Muscle of arm (tissue), 14 donors: ENCODE measurements at places on chromosomes 1 and 21. TPM values are rescaled to one million over a fixed set of nuclear protein-coding genes. Genes with fewer than 3 reads are reported as not detected.

HIVEP3 gene
- 2.7 TPM for polyA plus RNA-seq

CD2 gene
- polyA plus RNA-seq, result 0.32 TPM

S100B gene
- 22.1 TPM for polyA plus RNA-seq

OR14K1 gene
- polyA plus RNA-seq, result not detected

SH3D21 gene
- 3.5 TPM for polyA plus RNA-seq

OLFM3 gene
- 0.47 TPM for polyA plus RNA-seq

GBP1 gene
- 42.2 TPM for polyA plus RNA-seq

GPX7 gene
- polyA plus RNA-seq, result 130 TPM

CFAP57 gene
- polyA plus RNA-seq, result 0.31 TPM

GCSAML gene
- polyA plus RNA-seq, result 0.06 TPM

ADAM30 gene
- polyA plus RNA-seq, result not detected

- DNase-seq, result no peak
These were observed 13.7 kb upstream of the GORAB start for GRCh38 chr1:170518185-170518834.

DNA sequence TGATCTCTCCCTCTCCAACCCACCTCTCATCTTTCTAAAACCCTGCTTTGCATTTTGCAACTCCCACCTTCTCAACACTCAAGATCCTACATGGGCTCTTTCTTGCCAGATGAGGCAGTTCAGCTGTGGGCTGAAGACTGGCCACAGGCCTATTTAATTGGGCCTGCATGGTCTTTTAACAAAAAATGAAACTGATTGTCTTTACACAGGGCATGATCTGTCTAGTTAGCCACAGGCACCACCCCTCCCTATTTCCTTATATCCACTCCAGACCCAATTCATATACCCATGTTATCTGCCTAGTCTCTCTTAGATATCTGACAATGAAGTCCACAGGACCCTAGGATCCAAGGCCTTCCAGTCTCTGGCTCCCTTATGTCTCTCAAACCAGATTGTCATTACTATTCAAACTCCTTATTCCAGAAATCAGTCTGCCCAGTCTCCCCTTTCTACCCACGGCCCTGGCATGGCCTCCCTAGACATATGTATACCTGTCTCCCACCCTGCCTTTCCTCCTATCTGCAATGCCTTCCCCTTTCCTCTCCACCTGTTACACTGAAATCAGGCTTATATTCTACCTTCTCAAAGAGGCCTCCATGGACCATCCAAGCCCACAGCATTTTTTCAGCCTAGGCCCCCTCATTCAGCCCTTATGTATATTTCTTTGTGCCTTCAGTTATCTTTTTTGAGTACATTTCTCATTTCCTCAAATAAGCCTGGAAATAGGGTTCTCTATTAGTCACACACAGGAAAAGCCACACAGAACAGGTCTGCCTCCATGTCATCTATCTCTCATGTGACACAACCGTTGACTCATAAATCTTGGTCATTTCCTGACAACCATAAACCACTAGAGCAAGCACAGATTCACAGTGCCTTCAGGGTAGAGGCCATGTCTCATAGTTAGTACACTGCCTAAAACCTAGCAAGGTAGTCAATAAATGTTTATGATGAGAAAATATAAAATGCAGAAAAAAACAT lies 39.0 kb downstream of the LPAR3 start:
- DNase-seq, result no peak

GRCh38 chr1:240189386-240189989 lies 97.8 kb downstream of the FMN2 start:
- DNase-seq, result peak; percentile 33

DNA sequence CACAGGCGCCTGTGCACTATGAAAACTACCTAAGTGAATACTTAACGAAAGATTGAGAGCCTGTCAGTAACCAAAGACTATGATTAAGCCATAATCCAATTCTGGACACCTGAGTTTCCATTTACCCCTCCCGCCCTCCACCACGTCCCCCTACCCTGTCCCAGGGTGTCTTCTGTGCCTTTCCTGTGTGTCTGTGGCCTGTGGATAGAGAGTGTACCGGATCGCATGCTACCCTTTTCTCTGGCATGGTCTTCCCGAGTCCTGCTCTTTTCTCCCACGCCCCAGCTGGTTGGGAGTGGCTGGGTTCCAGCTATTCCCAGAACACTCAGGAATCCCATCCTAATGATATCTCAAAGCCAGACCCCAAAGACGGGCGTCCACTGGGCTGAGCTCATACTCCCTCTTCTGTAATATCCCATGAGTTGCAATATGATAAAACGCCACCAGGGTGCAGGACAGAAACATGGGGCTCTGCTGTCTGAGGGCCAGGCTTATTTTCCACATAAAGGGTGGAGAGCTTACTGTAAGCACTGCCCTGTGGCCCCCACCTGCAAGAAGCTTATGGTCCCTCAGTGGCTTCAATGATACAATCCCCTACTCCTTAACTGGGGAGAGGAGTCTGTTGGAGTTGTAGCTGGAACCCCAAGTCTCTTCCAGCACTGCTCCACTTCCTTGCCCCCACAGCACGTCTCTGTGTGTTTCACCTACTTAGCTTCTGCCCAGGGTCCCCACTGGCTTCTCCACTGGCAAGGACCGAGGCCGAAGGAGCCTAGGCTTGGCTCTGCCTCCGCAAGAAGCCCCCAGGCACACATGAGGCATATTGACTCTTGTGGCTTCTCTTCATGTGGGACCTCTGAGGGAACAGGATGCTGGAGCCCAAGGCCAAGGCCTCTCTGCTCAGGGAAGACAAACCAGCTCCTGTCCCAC lies 17.6 kb upstream of the ALX3 start:
- no peak for DNase-seq

DNA sequence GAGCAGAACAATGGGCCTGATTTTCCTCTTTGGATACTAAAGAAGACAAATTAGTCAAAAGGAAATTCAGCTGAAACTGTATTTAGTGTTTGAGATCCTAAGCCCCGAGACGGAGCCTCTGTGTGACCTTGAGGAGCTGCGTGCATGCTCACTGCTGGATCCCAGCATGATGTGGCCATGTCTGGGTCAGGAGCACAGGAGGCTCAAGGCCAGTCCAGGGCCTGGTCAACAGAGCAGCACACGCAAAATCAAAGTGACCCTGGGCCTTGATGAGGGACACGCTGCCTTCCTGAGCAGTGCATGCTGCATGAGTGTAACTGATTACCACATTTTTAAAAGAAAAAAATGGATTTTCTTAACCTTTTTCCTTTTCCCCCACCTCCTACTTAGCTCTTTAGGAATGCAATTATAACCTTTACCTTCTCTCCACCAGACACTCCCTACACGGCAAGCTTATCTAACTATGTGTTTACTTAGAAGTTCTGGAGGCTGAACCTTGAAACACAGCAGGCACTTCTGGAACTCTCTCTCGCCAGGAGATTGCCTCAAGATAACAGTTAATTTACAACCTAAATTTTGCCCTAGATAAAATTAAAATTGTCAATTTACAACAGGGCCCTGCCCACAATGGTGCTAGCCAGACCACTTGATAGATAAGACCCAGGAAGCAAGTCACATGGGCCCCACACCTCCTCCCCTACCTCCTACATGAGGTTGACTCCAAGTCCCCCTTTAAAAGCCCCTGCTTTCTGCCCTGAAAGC lies 144.6 kb downstream of the LRIG2 start:
- no peak for DNase-seq

DNA sequence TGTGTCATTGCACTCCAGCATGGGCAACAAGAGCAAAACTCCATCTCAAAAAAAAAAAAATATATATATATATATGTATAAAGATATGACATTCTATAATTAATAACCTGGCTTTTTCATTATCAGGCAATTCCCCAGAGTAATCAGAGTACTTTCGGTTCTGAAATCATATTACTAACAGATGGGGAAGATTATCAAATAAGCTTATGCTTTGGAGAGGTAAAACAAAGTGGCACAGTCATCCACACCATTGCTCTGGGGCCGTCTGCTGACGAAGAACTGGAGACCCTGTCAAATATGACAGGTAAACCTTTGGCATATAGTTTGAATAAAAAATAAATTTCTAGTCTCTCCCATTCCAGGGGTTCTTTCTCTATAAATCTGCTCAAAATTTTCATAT lies 58.5 kb upstream of the SH3GLB1 start:
- no peak for DNase-seq

GRCh38 chr1:105254906-105255305 lies 1505.2 kb downstream of the AMY1C start:
- DNase-seq, result no peak

DNA sequence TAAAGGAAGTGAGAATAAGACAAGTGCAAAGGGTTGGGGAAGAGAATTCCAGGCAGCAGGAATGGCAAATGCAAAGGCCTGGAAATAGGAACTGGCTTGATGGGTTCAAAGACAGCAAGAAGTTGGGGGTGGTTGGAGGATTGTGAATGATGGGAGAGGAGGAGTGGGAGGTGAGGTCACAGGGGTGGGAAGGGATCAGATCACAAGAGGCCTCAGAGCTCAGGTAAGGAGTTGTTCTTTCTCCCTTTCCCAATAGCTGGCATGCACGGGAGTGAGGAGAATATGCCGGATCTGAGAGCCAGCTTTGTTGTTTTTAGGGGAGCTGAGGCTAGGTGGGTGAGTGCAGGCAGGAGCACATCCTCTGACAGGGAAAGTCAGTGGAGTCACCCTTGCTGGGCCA lies 94.0 kb upstream of the RAB3GAP2 start:
- DNase-seq, result no peak

- peak; percentile 15 for DNase-seq
These were observed 60.5 kb upstream of the FOXD3 start for GRCh38 chr1:63261736-63262458.

GRCh38 chr1:30111431-30111830 lies 612.0 kb downstream of the MATN1 start:
- DNase-seq, result peak; percentile 25

DNA sequence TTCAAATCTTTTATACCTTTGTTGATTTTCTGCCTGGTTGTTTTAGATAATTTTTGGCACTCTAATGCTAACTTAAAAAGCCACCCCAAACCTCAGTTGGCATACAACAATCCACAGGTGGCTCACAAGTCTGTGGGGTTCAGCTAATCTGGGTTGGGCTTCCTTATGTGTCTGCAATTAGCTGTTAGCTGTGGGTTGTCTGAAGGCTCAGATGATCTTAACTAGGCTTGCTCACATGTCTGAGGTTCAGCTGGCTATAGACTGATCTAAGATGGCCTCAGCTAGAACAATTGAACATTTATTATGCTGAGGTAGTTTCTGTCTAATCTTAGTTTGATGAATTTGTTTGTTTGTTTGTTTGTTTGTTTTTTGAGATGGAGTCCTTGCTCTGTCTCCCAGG lies 44.9 kb upstream of the ADAR start:
- no peak for DNase-seq

DNA sequence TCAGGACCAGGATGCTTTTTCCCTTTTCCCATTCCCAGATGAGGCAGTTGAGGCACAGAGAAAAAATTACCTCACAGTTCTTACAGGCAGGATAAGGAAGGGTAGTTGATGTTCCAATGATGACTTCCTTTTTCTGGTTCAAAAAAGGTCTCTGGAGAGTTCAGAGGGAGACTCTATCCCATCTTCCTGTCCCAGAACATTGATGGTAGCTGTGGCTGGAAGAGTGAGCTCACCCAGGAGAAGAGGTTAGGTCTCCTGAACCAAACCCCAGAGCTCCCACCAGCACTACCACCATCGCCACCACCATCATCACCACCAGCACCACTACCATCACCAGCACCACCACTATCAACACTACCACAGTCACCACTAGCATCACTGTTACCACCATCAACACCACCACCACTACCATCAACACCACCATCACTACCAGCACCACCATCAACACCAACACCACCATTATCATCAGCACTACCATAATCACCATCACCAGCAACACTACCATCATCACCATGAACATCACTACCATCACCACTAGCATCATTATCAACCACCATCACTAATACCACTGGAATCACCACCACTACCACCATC lies 105.5 kb upstream of the RUNX3 start:
- no peak for DNase-seq

GRCh38 chr1:29569971-29570634 lies 333.8 kb downstream of the PTPRU start:
- DNase-seq, result no peak

GRCh38 chr1:13576926-13577325 lies 6.7 kb upstream of the PDPN start:
- DNase-seq, result no peak

DNA sequence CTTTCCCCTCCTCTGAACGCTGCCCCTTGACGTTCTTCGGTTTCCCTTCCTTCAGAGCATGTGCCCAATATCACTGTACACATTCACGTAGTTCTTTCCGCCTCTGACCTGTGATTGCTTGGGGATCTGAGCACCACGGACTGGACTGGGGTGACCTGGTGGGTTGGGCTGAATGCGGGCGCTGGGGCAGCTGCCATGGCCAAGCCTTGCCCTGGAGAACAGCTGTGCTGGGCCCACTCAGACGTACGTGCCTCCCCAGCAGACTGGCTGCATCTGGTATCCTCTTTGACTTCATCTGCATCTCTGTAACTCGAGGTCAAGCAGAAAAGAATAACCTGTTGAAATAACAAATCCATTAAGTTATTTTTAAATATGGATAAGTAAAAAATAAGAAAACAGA lies 35.1 kb upstream of the DISC1 start:
- no peak for DNase-seq

DNA sequence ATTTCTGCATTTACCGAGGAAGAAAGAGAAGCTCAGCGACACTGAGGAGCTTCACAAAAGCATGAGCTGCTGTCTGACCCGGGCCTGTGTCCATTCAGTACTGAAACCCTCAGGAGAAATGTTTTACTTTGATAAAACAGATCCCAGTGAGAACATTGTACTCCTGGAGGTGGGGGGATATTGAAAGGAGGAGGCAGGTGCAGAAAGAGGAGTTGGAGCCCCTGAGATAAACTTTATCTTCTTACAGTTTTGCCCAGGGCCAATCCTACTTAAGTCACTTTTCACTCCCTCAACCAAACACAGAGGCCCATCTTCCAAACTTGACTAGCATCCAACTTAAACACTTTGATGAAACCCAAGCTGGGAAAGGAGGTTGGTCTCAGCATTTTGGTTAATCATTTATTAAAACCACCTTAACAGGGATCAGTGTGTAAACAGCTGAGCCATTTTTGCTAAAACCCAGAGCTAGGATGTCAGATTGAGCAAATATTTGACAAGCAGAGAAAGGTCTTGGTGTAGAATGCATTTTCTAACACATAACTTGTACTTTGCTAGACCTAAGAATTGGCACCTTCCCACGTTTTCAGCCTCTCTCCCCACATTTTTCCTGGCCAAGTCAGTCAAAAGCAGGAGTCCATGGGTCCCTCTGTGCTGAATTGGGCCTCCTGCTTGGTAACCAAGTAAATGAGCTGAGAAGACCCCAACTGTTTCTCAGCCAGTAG lies 32.5 kb upstream of the SARS1 start:
- no peak for DNase-seq

GRCh38 chr1:53078333-53079101 lies 16.5 kb downstream of the PODN start:
- DNase-seq, result no peak
